Right renal cortex interstitium (tissue), 3 donors: ENCODE measurements at places on chromosomes 1 and 21.

- DNase-seq: no peak
These were observed 55.4 kb downstream of the NPHP4 start for GRCh38 chr1:5936621-5937372.

- no peak for DNase-seq
These were observed 3.0 kb downstream of the OLFML3 start for GRCh38 chr1:113981962-113982931.

DNA sequence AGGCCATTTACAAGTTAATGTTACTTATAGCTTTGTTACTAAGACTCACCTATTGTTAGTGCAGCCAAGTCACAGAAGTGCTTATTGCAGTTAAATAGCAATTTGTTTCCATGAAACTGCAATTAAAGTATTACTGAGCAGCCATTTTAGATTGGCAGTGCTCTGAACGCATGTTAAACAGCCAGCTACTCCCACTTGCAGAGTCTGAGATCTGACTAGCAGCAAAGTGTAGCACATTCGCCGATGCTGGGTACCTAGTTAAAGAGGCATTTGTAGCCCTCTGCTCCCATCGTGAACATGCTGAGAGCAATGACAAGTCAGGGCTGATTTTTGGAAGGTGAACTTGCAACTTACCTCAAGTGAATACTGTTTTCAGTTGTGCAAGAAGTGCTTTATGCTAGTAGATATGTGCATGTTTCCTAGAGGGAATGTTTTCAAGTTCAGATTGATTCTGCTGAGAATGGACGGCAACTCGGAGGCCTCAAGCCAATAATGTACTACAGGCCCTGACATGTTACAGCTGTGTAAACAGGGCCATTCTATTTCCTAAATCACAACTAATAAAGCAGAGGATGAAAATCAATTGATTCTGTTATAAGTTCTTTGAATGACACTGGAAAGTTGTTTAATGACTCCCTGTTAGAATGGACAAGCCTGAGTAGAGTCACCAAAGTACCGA is 19.8 kb downstream of the LMO4 start:
- DNase-seq: no peak

- DNase-seq: no peak
These were observed 21.4 kb downstream of the SMG7 start for GRCh38 chr1:183493540-183494245.

DNA sequence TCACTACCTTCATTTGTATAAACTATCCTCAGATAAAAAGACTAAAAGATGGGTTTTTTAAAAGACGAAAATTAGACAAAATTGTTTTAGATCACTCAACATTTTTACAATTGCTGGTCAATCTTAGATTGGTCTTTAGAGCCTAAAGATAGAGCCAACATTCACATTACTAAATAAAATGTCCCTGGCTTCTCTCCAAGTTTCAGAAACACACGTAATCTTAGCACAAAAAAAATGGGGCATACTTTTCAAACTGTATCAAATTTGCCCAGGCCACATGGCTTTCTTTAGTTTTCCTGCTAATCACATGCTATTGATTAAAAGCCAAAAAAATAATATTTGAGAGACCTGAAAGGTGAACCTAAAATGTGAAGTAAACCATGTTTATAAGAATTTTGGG is 288.1 kb downstream of the DPYD start:
- no peak for DNase-seq

GRCh38 chr1:235999259-235999925 is 65.5 kb downstream of the NID1 start:
- DNase-seq: no peak

DNA sequence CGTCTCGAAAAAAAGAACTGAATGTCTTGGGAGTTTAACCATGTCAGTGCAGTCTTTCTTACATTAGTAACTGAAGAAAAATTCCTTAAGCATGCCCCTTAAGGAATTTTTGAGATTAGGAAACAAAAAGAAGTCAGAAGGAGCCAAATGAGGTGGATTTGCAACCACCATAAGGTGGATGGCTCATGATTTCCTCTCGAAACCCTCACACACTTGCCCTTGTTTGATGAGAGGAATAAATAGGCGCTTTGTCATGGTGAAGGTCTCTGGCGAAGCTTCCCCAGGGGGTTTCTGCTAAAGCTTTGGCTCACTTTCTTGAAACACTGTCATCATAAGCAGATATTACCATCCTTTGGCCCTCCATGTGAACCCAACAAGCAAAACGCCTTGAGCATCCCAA is 68.2 kb downstream of the POFUT2 start:
- DNase-seq: no peak

GRCh38 chr1:160046494-160047110 is 14.8 kb upstream of the PIGM start:
- DNase-seq: no peak

- no peak for DNase-seq
These were observed 71.7 kb upstream of the SIM2 start for GRCh38 chr21:36627242-36627641.

DNA sequence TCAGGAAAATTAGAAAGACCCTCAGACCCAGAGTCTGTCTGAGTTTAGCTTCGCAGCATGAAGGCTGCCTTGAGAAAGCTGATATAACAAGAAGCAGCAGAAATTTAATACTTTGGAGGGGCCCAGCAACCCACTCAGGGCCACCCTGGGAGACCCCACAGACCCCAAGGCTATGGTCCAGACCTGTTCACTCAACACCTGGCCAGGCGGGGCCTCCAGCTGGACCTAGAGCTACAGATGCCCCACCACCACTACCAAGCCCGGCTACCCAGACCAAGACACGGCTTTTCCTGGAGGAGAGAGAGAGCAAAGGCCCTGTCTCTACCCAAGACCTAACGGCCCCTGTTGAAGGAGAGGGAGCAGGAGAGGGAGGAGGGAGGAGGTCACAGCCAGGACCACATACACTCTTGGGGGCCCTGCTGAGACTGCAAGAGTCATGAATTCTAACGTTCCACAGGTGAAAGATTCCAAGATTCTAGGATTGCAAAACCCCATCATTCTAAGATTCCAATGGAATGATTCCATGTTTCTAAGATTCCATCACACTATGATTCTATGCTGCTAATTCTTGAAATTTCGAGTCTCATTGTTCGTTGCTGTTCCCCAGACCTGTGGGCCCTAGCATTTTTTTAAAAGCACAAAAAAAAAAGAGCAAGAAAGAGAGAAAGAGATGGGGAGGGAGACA is 53.2 kb downstream of the LACTBL1 start:
- no peak for DNase-seq

GRCh38 chr1:237384213-237384612 is 342.2 kb downstream of the RYR2 start:
- DNase-seq: no peak

DNA sequence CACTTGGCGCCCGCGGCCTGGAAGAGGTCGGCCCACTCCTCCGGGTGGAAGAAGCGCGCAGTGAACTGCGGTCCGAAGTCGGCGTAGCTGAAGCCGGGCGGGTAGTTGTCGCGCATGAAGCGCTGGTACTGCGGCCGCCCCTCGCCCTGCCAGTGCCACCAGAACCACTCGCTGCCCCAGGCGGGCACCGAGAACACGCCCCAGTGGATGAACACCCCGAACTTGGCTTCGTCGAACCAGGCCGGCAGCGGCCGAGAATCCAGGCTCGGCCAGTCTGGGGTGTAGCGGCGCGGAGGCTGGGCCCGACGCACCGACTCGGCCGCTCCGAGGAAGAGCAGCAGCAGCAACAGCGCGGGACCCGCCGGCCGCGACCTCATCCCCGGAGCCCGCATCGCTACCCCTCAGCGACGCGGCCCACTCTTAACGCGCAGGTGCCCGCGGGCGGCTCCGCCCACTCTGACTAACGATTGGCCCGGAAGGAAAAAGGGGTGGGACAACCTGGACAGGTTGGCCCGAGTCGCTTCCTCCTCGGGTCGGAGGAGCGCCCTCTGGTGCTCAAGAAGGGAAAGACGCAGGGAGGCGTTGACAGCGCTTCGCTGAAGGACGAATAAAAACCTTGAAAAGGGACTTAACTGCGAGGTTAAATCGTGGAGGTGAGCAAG is at the start of gene FUCA1:
Gene FUCA1 (minus strand): TSS at position 396 of the 662 bp plus-strand sequence. CDS start 4 bp downstream, at position 392.
- peak; percentile 93 for DNase-seq
